ENCODE measurements at places on chromosomes 3 and 15. TPM values are rescaled to one million over a fixed set of nuclear protein-coding genes. Genes with fewer than 3 reads are reported as not detected.
A peak's percentile ranks its signal among the peaks of the same experiment; 100 is the strongest.

DNA sequence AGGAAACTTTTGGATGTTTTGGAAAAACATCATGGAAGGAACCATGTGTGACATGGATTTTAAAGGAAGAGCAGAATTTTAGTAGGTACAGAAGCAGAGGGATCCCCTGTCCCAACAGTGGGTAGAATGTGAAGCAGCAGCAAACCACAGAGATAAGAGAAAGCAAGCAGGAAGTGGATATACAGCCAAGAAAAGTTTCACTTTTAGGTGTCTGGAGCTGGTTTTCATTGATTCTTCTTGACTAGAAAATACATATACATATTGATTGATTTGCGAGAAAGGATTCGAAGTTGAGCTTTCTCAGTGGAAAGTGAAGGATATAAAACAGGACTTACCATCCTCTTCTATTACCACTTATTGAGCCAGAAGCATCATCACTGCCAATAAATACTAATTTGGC, 133.5 kb downstream of the KCNMB2 start:
- peaks cover 3% of the 10 kb centered on the region for H3K4me1 ChIP-seq
- H3K4me3 ChIP-seq, result no peak overlapping the region
- H3K27me3 ChIP-seq, result no peaks in the 10 kb centered on the region

DNA sequence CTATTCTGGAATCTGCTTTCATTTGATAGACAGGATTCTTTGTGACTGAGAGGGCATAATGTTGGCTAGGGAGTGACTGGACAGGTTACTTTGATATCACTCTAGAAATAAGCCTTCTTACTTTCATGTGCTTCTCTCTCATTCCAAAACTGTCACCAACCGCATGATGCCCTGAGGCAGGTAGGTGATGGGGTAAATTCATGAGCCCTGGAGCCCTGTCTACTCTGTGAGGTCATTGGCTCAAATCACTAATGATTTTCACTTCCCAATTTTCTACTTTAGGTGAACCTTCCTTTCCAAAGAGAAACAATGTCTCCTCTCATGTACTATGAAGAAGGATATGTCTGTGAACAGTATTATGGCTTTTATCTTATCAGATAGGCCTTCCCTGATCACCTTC, 596.7 kb downstream of the TUSC7 start:
- no peaks in the 10 kb centered on the region for H3K36me3 ChIP-seq
- H3K4me1 ChIP-seq, result no peaks in the 10 kb centered on the region
- H3K27ac ChIP-seq, result no peak overlapping the region

- no peaks in the 10 kb centered on the region for H3K36me3 ChIP-seq
- peak overlapping the region; percentile 73 for H3K4me3 ChIP-seq
- peak overlapping the region; percentile 73 for H3K27ac ChIP-seq
- peaks cover 21% of the 10 kb centered on the region for H3K4me1 ChIP-seq
These were observed 508 bp upstream of the SMAD6 start for GRCh38 chr15:66701422-66702034.

The TMC3 gene
- not detected for total RNA-seq

The XCR1 gene
- total RNA-seq, result not detected

The ENTPD3 gene
- not detected for total RNA-seq

DNA sequence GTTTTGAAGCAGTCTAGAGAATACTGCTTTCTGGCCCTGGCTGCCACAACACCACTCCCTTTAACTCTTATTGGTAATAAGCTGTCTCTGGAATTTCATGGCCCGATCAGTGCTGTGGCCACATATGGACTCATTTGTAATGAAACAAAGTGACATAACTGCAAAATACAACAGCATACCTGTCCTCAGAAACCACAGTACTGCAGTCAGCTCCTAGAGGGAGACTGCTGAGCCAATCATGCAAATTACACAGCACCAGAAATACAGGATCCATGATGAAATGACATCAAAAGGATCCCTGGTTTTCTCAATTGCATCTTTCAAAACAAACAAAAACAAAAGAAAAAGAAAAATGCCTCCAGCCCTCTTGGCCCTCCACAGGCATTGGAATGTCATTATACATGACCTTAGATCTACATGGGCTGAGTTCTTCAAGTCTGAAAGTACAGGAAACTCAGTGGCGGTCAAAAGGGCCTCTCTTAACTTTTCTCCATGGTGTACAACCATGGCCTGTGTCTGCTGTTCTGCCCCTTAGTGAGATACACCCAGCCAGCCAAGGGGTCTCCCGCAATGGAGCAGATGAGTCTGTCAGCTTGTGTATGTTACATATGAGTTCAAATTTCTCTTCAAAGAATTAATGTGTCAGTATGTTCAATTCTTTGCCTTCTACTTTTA, 24.9 kb upstream of the KBTBD12 start:
- peaks cover 24% of the 10 kb centered on the region for H3K36me3 ChIP-seq
- H3K27me3 ChIP-seq, result no peaks in the 10 kb centered on the region
- H3K4me3 ChIP-seq, result no peak overlapping the region
- DNase-seq, result no peak
- H3K27ac ChIP-seq, result peak overlapping the region; percentile 65

The ATR gene
- total RNA-seq, result 24.7 TPM

DNA sequence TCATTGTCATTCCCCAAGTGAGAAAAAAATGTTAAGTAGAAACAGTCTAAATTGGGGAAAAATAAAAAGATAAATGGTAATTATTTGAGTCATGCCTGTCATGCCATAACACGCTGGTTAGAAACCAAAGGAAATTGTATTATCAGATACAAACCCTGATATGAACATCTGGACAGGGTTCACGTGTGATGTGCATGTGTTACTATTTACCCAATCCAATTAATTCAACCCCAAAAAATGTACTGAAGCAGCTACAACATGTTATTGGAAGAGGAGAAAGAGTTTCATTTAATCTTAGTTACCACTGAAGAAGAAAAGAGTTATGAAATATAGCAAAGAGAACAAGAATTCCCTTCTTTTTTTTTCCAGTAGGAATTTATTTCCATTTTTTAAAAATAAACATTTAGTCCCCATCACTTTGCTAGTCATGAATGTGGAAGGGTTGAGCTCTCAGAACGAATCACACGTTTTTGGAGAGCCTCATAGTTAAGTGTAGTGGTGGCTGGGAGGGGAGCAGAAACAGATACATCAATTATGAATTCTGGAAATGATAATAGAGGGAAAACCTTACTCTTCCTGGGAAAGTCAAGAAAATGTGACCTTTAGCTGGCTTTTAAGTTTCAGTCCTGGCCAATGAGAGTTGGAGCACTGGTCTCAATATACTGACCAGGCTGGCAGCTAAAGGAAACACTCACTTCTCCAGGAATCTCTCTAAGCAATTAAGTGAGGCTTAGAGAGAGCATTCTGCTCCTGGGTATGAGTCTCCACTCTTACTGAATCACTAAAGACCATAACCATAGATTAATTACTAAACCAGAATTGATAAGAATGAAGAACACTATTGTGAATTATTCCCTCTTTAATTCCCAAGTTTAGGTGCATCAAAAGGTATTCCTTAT, 796.5 kb downstream of the GRM7 start:
- no peaks in the 10 kb centered on the region for H3K27me3 ChIP-seq
- no peaks in the 10 kb centered on the region for H3K4me1 ChIP-seq
- DNase-seq, result no peak
- no peaks in the 10 kb centered on the region for H3K36me3 ChIP-seq
- H3K27ac ChIP-seq, result no peak overlapping the region

DNA sequence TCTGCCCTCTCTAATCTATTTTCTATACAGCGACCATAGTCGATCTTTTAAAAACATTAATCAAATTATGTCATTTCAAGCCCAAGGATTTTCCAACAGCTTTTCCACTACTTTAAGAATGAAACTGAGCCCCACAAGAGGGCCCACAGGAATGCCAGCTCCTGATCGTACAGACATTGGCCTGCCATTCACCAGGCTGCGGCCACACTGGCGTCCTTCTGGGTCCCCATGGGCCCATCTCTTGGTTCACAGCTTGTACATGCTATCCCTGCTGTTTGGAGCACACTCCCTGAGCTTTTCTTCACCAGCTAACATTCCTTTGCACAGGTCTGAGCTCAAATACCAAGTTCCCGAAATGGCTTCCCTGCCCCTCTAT, 149.6 kb downstream of the MYLK start:
- no peaks in the 10 kb centered on the region for H3K36me3 ChIP-seq
- H3K4me3 ChIP-seq, result no peak overlapping the region
- DNase-seq, result no peak
- no peak overlapping the region for H3K27ac ChIP-seq

GRCh38 chr3:72682936-72683452, 165.3 kb downstream of the SHQ1 start:
- H3K27me3 ChIP-seq, result no peaks in the 10 kb centered on the region
- peaks cover 11% of the 10 kb centered on the region for H3K4me1 ChIP-seq
- H3K4me3 ChIP-seq, result no peak overlapping the region
- no peak for DNase-seq
- no peaks in the 10 kb centered on the region for H3K36me3 ChIP-seq
- no peak overlapping the region for H3K27ac ChIP-seq

- H3K4me1 ChIP-seq, result peaks cover 4% of the 10 kb centered on the region
- no peak overlapping the region for H3K4me3 ChIP-seq
- DNase-seq, result no peak
These were observed 23.1 kb downstream of the PHLDB2 start for GRCh38 chr3:111882194-111882593.

DNA sequence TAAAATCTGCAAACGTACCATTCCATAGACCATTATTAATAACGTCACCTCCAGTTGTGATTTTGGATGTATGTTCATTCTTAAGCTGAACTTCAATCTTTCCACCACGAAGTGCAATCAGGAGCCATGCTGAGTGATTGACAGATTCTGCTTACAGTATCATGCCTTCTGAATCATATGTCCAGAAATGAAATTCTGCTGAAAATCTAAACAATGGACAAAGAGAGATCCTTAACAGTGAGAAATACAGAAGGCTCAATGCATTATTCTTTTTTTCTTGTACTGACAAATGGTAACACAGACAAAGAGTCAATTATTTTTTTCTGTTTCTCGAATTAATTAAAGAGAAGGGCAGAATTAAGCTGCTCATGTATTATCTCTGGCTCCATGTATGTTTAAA, 1114.5 kb downstream of the EPHA3 start:
- no peak for DNase-seq
- no peak overlapping the region for H3K4me3 ChIP-seq
- no peaks in the 10 kb centered on the region for H3K27me3 ChIP-seq

DNA sequence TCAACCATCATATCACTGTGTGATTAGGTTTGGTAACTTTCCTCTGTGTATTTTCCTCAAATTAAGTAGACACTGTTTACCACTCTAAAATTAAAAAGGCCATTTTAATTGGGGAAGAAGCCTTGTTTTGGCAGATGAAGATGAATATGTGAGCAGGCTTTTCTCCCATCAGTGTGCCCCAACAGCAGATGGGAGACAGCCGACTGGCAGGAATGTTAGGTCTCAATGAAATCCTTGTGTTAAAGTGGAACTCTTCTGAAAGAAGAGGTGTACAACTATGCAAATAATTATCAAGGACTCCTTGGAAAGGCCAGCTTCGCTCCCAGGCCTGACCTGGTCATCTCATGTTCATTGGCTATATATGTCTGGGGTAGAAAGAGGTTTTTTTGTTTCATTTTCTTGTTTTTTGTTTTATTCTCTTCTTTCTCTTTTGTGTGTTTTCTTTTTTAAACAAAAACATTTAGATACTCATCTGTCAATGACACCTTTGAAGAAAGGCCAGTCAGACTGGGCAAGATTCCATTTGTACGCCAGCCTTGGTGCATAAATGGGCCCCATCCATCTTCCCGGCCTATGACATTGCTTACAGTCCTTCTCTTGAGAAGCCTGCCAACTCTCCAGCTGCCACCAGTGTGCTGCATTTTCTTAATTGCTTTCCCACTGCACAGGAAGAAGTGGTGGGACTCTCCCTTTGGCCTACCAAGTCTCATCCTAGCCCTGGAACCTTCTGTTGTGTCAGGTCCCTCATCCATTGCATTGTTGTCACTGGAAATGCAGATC, 25.8 kb downstream of the LRTM1 start:
- H3K4me3 ChIP-seq, result no peak overlapping the region
- no peak overlapping the region for H3K27ac ChIP-seq
- no peaks in the 10 kb centered on the region for H3K4me1 ChIP-seq

DNA sequence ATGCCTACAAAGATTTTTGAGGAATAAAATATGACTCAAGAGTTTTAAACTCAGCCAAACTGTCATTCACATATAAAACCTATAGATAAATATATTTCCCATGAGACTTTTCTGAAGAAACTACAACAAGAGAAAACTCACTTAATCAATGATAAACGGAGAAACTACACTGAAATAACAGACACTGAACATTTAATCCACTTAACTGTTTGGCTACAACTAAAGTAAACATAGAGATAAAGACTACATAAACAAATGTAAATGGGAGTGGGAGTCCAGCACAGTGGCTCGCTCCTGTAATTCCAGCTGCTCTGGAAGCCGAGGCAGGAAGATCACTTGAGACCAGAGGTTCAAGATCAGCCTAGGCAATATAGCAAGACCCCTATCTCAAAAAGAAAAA, 79.2 kb downstream of the MEX3B start:
- no peaks in the 10 kb centered on the region for H3K36me3 ChIP-seq
- H3K4me1 ChIP-seq, result no peaks in the 10 kb centered on the region
- H3K27ac ChIP-seq, result no peak overlapping the region

DNA sequence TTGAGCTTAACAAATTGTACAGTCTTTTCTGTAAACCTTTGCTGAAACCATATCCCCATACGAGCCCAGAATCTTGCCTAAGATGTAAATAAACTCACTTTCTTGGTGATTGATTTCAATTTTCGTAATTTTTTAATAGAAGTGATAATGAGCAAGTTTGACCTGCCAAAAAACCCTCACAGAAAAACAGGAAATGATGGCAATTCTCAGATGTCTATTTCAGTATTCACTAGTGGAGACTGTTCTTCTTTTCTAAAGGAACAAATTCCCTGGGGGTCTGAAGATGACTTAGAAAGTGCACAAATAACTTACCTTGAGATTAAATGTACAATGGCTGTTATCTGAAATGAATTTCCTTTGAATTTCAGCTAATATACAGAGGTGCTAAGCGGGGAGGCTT, 116.5 kb upstream of the CMC1 start:
- no peaks in the 10 kb centered on the region for H3K27me3 ChIP-seq
- H3K27ac ChIP-seq, result no peak overlapping the region
- no peaks in the 10 kb centered on the region for H3K4me1 ChIP-seq

- peak; percentile 41 for DNase-seq
- peaks cover 93% of the 10 kb centered on the region for H3K4me1 ChIP-seq
- peak overlapping the region; percentile 3 for H3K4me3 ChIP-seq
- no peaks in the 10 kb centered on the region for H3K27me3 ChIP-seq
These were observed 49.6 kb downstream of the SMAD3 start for GRCh38 chr15:67114846-67115585.

DNA sequence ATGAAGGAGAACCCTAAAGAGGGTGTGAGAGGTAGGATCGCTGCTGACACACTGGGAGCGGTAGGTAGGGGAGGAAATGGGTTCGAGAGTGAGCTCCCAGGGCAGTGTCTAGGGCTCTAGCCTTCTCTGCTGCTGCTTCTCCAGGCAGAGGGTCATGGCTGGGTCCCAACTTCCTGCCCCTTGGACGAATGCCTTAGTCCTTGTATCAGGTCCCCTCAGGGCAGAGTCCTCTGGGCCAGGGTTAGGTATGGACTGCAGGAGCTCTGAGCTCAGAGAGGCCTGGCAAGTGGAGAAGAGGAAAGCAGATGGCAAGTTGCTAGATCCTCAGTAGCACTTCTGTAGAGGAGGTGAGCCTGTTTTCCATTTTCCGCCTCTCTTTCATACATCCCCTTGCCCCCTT, 2.9 kb downstream of the CORO2B start:
- no peak for DNase-seq
- H3K4me3 ChIP-seq, result no peak overlapping the region
- peaks cover 36% of the 10 kb centered on the region for H3K27me3 ChIP-seq
- H3K36me3 ChIP-seq, result no peaks in the 10 kb centered on the region
- peaks cover 11% of the 10 kb centered on the region for H3K4me1 ChIP-seq

GRCh38 chr3:118805007-118805406, 229.6 kb downstream of the IGSF11 start:
- no peaks in the 10 kb centered on the region for H3K36me3 ChIP-seq
- H3K27ac ChIP-seq, result no peak overlapping the region
- DNase-seq, result no peak
- no peaks in the 10 kb centered on the region for H3K27me3 ChIP-seq
